Stimulated activated CD4-positive, alpha-beta T cell treated with anti-CD3 and anti-CD28 coated beads, Interleukin-4, amount 100 ng/mL, for 48 hours (primary cell): ENCODE measurements at places on chromosomes 12 and 14.

- no peak for DNase-seq
These were observed 7.7 kb downstream of the CLSTN3 start for GRCh38 chr12:7137908-7138307.

GRCh38 chr14:74836251-74836960 lies 39.5 kb downstream of the PROX2 start:
- DNase-seq = no peak

DNA sequence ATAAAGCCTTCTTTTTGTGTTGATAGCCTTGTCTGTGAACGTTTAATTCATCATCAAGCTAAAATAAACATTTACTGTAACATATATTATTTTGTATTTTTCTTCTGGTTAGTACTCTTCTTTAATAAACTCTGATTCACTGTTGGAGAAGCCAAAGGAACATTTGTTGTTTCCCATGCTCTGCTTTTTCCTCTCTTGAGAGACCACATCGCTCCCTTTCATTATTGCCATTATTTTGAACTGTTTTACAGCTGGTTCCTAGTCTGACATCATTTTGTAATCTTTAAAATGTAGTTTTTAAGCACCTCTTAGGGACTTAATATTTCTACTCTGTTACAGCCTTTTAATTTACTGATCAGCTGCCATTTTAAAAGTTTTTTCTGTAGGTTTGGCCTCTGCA lies 301.8 kb downstream of the NPAS3 start:
- DNase-seq = no peak

GRCh38 chr12:43884683-43885410 lies 49.0 kb downstream of the TMEM117 start:
- DNase-seq = no peak

DNA sequence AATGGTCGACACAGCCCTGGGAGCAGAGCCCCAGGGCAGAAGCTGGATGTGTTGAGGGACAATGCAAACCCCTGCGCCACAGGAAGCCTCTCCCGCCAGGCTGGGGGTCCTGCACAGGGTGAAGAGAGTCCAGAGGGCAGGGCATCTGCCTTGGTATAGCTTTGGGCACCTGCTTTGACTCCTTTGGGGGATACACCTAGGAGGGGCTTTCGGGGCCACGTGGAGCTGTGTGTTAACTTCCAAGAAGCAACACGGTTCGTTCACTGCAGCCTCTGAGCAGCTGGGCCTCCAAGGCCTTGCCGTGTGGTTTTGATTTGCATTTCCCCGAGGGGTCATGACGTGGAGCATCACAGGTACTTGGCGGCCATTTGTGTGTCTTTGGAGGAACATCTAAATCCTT lies 5.8 kb upstream of the PUS1 start:
- no peak for DNase-seq

DNA sequence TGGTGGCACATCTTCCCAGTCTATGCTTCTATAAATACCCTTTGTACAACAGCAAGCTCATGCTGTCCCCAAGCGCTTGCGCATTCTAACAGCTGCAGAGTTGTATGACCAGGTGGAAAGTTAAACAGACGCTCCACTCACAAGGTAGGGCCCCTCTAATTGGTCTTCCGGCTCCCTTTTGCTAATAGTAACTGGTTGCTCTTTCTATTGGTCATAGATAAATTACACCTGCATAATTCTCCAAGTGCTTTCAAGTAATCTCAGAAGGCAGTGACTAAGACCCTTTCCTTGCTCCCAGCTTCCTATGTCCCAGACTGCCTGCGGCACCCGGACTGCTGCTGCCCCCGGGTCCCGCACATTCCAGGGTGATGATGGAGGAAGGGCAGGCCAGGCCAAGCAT lies 6.1 kb upstream of the TSPAN9 start:
- DNase-seq = no peak

- DNase-seq = no peak
These were observed 79.9 kb downstream of the LLPH start for GRCh38 chr12:66050610-66051009.

DNA sequence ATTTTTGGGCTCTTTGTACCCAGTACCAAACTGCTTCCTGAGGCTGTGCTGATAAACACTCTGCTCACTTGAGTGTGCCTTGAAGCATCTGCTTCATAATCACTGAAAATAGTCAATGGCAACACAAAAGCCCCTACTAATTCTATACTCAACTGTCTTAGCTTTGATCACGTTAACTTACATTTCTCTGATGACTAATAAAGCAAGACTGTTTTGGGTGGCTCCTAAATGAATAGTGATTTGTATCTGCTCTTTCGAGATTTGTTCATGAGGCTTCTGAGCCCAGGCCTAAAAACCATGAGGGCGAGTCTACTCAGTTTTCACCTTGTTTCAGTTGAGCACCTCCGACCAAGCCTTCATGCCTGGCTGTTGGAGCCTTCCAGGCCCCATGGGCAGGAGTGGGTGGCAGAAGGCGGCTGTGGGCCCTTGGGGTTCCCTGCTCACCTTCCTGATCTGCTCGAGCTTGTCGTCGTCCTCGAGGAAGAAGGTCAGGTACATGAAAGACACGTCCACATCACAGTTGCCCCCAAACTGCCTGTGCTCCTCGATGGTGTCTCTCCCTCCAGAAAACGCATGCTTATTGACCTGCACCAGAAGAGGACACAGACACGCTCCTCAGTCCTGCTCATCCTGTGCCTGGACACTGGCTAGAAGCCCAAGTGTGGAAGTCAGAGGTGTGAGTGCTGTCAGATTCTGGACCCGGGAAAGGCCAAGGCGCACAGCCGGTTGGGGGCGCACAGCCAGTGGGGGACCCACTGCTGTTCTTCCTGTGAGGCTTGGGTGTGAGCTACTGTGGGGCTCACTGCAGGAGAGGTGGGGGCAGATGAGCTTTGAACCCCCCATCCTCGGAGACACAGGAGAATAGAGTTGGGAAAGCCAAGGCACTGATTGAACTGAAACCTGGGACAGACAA lies 13.7 kb downstream of the SLC25A47 start:
- DNase-seq = no peak

DNA sequence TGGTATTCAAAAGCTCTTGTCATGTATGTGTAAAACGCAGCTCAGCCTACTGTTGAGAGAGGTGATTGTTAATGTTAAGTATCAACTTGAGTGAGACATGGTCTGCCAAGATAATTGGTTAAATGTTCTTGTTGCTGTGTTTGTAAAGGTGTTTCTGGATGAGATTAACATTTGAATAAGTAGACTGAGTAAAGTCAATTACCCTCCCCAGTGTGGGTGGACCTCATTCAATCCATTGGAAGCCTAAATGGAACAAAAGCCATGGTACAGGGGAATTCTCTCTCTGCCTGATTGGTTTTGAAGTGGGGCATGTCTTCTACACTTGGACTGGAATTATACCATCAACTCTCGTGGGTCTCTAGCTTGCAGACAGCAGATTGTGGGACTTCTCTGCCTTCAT lies 63.8 kb upstream of the RERGL start:
- no peak for DNase-seq

DNA sequence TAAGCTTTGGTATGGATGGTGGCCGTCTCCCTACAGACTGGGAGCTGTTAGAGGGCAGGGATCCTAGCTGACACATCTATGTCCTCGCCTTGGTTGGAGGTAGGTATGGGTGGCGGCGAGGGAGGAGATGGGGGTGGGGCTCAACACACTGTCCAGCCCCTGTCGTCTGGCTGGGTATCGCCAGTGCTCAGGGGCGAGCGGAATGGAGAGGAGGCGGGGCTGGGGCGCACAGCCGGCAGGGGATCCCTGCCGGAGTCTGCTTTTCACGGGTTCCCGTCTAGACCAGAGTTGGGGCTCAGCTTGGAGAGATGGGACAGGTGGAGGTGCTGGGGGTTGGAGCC lies 16.1 kb downstream of the TAMALIN start:
- DNase-seq = no peak

DNA sequence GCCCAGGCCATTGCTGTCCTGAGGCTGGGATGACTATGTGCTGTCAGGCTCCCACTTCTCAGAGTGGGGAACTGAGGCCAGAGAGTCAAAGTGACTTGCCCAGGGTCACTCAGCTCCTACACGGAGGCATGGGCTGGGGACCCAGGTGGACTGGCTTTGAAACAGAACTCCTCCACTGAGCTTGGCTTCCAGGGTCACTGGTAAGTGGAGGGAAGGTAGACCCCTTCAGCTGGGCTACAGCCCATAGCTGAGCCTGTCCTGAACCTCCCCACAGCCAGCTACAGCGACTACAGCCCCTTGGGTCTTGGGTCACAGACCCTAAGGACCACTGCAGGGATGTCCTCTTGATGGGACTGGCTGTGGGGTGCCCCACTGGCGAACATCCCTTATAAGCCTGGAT lies 40.3 kb upstream of the TRAF3 start:
- DNase-seq = no peak

GRCh38 chr12:64110864-64111263 lies 111.2 kb downstream of the KICS2 start:
- no peak for DNase-seq

DNA sequence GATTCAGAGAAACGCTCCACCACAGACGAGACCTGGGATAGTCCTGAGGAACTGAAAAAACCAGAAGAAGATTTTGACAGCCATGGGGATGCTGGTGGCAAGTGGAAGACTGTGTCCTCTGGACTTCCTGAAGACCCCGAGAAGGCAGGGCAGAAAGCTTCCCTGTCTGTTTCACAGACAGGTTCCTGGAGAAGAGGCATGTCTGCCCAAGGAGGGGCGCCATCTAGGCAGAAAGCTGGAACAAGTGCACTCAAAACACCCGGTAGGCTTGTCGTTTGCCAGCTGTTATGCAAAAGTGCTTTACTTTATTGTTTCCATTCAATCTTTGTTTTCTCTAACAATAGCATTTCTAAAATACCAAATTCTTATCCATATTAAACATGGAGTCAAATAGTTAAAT lies 287.3 kb downstream of the NAV3 start:
- no peak for DNase-seq

DNA sequence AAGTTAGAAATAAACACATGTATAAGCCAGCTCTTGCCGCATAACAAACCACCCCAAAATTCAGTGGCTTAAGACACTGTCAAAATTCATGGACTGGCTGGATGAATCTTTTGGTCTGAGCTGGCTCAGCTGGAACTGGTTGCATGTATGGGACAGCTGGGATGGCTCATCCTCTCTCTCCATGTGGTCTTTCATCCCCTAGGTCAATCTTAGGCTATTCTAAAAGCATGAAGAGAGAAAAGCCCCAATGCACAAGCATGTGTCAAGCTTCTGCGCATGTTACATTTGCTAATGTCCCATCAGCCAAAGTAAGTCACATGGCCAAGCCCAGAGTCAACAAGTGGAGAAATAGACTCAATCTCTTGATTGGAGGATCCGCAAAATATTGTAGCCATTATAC lies 71.0 kb downstream of the DRAM1 start:
- no peak for DNase-seq

GRCh38 chr12:89162589-89163261 lies 189.6 kb downstream of the DUSP6 start:
- DNase-seq = peak; percentile 28

GRCh38 chr12:69534389-69534822 lies 50.9 kb upstream of the CCT2 start:
- DNase-seq = no peak

DNA sequence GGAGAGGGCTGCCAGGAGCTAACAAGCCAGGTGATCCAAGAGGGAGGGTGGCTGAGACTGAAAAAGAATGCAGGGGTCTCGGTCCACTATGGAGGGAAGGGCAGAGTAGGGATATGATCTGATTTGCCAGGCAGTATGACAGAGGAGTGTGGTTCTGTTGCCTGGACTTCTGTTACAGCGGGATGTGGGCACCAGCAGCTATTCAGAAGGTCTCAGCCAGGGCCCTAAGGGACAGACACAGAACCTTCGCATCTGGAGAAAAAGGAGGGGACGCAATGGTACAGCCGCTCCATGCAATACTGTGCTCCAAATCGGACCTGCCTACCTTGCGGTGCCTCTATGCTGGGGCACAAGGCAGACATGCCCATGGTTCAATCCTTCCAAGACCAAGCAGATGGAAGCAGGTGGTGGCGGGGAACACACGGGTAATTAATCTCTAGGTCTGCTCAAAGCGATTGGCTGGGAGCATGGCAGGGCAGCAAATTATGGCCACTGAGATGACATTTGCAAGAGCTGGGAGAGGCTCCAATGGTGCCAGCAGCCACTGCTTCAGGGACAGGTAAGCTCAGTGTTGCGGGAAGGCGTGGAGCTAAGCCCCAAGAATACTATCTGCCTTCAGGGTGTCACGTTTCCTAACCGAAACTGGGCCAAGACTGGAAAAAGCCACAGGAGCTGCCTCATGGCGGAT lies 185.5 kb downstream of the FOXN3 start:
- no peak for DNase-seq

DNA sequence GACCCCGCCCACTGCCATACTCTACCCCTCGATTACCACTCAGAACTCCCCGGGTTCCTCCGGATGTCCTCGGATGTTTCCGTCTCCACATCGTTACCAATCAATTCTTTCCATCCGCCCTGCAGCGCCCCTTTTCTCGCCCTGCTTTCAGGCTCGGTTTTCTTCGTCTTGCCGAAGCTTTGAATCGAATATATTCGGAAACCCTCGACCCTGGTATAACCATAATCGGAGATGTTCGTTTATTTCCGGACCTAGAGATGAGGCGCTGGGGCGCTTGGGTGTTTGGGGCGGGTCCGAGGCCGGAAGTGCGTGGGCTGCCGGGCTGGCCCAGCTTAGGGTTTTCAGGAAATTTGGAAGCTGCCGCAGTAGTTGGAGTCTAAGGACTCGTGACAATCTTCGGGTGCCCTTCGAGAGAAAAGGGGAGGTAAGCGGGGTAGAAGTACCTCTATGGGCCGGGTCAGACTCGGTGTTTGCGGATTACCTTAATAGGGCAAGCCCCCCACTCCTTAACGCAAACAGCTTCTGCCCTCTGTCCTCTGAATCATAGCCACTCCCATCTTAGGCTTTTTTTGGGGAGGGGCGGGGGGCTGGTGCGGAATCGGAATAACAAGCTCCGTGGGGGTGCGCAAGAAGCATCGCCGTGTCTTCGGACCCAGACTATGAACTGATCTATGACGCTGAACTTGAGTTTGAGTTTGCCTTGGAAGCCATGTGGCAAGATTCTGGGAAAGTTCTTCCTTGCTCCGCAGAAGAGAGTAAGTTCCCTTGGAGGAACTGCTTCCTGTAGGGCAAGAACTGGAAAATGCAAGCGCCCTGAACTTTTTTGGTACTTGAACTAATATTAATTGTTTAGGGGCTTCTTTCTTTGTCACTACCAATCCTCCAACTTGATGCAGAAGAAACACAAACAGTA lies at the start of gene C14orf119:
Gene C14orf119, plus strand, starts transcription at position 310 of the 913 bp plus-strand sequence. CDS start 2,154 bp downstream, outside the sequence.
- no peak for DNase-seq

- DNase-seq = no peak
These were observed 39.6 kb downstream of the SLC15A4 start for GRCh38 chr12:128784030-128784760.
